ENCODE measurements at places on chromosomes 2 and 18. TPM values are rescaled to one million over a fixed set of nuclear protein-coding genes. Genes with fewer than 3 reads are reported as not detected.

The ATOH8 gene
- 53.0 TPM for total RNA-seq

GRCh38 chr2:238187618-238188548 lies 15.6 kb downstream of the ILKAP start:
- DNase-seq: no peak

DNA sequence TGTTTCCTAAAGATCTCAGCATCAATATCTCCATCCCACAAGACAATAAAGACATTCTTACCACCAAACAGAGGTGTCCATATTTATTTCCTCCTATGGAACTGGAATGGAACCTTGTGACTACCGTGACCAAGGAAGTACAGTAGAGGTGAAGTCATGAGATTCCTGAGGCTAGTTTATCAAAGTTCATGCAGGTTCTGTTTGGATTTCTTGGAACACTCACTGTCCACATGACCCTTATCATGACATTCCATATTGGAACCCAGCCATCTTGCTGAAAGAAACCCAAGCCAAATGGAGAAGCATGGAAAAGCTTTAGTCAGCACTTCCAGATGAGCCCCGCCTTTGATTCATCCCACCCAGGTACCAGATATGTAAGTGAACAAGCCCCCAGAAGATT lies 516.0 kb upstream of the POU3F3 start:
- DNase-seq: no peak

DNA sequence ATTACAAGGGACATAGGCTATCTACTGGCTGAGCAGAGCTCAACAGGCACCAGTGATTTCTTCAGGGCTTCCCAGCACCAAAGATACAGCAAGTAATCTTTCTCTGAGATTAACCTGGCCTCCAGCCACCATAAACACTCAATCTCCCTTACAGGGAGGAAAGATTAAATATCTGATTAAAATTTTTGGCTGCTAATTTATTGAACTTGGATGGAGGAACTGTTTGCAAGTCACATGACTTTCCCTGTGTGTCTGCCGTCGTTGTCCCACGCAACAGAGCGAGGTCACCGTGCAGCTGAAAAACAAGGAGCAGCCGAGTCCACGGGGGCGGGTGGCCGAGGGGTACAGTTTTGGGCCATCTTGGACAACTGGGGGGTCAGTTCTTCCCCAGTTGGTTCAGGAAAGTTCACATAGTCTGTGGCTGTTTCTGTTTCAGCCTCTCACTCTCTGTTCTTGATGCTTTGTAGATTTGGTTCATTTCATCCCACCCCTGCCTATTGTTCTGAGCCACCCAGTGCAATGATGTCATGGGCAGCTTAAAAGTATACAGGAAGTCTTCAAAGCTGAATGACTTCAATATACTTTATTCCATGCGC lies 186.8 kb upstream of the CTAGE1 start:
- no peak for DNase-seq

- DNase-seq: no peak
Observed at GRCh38 chr2:9984871-9985480, 33.5 kb downstream of the GRHL1 start.

- no peak for DNase-seq
Observed at GRCh38 chr2:129912871-129913694, 66.4 kb upstream of the RAB6C start.

DNA sequence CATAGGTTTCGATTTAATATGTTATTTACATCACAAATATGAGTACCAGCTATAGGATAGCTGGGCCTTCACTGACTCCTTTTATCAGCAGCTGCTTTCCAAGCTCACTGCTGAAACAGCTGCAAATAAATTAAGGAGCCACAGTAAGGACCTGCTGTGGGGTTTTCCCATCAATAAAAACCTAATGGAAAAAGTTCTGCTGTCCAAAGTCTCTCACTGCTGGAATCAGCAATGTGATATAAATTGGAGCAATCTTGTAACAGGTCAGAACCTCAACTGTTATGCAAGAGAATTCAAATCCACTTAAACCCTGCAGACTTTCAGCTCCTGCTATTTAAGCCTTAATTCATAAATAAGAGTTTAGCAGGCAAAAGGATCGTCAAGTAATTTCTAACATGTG lies 61.3 kb downstream of the NEB start:
- no peak for DNase-seq

DNA sequence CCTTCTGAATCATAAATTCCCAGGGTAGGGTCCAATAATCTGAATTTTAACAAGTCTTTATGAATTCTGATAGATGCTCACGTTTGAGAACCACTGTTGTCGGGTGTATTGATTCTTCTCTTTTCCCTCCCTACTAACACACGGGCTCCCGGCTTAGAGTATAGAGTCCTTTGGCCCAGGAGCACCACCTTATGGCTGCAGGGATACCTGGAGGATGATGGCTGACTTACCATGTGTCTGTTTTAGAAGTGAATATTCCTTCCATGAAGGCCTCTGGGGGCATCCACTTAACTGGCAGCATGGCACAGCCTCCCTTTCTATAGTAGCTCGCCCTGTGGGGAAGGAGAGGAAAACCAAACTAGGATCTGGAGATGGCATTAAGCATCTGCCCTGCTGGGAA lies 91.7 kb downstream of the CLIP4 start:
- no peak for DNase-seq
